NCI-H1694 (cell line): ENCODE measurements at places on chromosomes 4 and X.

DNA sequence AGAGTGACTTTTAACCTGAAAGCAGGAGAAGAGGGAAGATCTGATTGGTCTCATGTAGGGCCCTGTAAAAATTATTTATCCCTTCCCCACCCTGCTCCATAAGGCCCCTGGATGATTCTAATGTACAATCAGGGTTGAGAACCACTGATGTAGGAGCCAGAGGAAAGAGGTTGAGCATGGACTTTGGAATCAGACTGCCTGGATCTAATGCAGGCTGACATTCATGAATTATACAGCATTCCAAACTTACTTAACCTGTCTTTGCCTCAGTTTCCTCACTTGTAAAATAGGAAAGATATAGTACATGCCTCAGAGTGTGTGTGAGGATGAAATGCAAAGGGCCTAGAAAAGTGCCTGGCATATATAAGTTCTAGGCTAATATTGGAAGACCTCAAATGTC, 47.0 kb downstream of the STX18 start:
- no peak for DNase-seq

- DNase-seq, result peak; percentile 27
These were observed 37.7 kb upstream of the SLC16A2 start for GRCh38 chrX:74383611-74384010.

- DNase-seq, result no peak
These were observed 178.4 kb downstream of the MGST2 start for GRCh38 chr4:139844057-139844456.

GRCh38 chr4:174214101-174214878, 69.2 kb downstream of the FBXO8 start:
- DNase-seq, result no peak

DNA sequence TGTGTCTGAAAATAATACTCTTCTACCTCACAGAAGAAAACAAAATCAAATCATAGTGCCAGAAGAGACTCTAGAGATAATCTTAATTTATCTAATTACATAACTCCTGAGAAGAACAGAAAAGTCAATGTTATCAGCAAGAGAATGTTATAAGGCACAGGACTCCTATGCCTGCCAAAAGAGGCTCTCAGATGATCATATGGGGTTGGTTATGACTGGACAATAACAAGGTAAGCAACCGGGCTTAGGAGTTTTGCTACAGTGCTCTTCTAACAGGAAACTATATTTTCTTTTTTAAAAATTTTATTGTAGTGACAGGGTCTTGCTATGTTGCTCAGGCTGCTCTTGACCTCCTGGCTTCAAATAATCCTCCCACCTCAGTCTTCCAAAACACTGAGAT, 3.5 kb upstream of the C4orf17 start:
- DNase-seq, result no peak

GRCh38 chr4:77952457-77952856, 89.8 kb downstream of the MRPL1 start:
- no peak for DNase-seq

DNA sequence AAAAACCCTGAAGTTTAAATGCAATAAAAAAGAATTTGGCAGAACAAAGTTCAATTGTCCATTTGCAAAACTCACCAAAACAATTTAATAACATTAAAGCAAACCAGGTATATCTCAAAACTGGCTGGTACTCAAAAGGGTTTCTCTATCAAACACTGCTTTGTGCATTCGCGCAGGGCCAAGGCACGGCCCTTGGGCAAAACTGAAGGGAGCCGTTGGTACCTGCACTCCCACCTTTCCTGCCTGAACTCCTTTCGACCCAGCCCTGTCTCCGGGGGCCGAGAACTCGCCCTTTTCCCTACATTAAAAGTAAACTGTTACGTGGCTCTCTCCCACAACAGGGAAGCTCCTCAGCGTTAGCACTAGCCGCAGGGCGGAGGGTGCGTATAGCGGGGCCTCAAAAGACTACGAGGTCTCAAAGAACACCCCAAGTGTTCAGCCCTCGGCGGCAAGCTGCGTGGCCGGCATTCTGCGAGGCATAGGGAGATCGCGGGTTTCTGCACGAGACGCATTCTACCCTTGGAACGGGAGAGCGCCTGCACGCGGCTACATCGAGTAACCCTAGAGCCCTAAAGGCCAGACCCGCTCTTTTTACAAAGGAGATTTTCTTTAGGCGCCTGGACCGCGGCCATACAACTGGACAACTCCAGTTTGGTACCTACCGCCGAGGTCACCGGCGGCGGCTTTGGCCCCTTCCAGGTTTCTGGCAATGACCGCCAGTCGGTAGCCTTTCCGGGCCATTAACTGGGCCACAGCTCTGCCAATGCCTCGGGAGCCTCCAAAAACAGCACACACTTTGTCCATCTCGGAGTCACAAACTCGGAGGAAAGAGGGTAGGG, 550 bp downstream of the CBR4 start:
- no peak for DNase-seq

DNA sequence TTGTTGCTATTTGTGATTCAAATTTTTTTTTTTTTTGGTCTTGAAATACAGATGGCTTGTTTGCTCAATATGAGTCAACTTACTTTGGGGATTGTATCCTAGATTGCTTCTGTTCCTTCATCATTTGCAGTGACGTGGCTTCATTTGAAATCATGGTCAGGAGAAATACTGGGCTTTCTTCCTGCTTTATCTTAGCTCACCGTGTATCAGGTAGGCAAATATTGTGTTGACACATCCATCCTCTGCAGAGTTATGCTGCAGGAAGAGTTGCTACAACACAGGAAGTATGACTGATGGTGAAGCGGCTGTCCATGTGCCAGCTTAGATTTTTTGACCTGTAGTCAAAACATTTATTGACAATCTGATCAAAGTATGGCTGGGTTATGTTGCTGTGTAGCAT, 232.2 kb downstream of the C4orf33 start:
- DNase-seq, result no peak

DNA sequence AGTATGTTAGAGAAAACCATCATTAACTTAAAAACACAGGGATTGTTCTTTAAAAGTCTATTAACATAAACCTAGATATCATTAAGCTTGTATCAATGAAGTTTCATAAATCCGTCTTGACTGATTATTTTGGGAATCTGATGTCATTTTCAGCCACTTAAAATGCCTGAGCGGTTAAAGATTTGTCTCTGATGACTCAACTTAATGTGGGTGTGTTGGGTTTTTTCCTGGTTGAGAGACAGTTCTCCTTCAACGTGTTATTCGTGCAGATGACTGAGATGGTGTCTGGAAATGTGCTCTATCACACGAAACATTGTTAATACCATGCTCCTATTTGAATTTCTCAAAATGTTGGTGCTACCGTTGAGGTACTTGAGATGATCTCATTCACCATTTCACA, 227.3 kb upstream of the TENM3 start:
- no peak for DNase-seq

DNA sequence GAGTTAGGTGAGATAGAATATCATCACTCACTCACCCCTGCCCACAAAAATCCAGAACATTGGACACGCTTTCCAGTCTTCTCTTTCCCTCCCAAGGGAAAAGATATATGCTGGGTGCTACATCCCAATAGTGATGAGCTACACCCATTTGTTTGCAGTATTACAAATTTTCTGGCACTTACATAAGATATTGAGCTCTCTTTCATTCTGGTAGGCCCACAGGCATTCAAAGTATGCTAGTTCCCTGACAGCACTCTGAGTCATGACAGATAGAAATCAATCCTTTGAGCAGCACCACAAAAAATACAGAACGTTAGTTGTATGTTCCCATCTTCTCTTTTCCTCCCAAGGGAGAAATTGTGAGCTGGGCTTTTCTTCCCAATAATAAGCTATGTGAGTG, 477.6 kb upstream of the GRID2 start:
- DNase-seq, result no peak

GRCh38 chr4:158255727-158256324, 45.5 kb downstream of the TMEM144 start:
- peak; percentile 20 for DNase-seq

DNA sequence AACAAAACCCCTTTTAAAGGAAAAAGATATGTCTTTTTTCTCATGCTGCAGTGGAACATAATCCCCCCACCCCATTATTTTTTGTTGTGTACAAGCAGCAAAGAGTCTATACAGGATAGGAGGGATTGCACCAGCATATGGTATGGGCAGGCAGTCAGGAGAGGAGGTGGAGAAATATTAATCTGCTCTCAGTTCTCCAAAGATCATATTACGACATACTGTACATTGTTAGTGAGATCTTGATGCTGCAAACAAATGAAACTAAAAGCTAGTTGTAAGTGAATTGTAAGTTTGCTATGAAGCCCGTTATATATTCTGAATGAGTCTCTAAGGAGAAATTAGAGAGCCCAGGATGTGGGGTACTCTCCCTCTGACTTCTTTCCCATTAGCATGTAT, 75.3 kb downstream of the RAPGEF2 start:
- DNase-seq, result peak; percentile 22

DNA sequence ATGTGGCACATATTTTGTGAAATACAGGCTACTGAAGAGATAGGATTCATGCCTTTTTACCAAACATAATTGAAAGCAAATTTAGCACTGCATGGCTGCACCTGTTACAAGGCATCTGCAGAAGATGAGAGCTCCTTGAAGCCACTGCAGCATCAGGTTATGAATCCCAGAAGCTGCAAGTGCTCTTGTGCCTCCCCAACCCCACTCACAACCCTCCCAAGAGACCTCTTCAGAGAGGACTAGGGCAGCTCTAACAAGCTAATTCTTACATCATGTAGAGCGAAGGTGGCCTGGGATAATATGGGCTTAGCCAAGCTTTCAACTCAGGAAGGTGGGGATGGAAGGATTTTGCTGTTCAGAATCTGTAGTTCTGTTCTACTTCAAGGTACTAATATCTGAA, 27.2 kb downstream of the MFAP3L start:
- DNase-seq, result no peak

GRCh38 chrX:119573222-119573621, 1.1 kb upstream of the UBE2A start:
- DNase-seq, result no peak

GRCh38 chr4:66842026-66842723, 703.1 kb downstream of the CENPC start:
- DNase-seq, result no peak

DNA sequence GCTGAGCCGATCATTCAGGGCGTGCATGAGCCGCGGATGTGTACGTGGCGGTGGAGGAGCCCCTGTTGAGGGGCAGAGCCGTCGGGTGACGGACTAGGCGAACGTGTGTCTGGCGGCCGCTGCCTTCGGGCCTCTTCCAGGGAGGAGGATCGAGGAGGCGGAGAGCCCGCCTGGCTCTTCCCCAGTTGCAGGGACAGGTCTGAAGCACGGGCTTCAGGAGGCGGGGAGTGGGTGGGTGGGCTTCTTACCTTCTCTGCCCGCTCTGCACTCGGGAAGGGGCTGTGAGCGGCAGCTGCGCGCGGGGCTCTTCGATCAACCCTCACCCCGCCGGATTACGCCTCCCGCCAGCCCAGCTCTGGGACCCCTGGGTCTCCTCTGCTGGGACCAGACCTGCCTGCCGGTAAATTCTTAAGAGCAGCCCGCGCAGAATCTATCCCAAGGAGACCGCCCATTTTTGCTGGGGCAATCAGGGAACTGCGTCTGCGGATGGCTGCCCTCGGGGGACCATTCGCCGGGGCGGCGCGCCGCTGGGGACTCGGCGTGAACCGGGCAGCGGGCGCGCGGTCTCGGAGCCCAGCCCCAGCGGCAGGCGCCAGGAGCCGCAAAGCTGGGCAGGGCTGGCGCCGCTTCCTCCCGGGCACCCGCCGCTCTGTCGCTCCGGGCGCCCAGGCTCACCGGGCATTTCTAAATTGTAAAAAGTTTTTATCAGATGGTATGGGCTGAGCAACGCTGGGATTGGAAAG, 4.9 kb downstream of the PLAC8 start:
- peak; percentile 1 for DNase-seq

DNA sequence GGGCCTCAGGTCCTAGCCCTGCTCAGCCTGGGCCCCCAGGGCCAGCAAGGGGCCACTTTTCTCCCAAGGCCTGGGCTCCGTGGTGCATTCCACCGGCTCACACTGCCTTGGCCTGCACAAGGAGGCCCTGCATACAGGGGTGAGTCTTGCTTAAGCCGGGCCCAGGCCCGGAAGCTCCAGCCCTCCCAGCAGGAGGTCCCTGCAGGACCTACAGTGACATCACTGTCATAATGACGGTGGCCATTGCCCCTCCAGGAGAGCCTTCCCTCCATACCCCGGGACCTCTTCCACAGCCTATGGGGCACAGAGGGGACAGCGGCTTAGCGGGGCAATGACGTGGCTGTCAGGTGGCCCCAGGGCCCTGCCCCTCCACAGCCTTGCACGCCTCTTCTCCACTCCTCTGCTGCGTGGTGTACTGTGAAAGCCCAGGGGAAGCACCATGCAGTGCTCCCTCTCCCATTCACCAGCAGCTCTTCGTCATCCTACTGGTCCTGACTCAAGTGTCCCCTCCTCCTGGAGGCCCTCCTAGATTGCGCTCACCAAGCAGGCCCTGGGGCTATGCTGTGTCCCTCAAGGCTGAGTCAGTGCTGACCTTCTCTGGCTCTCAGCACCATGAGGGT, 32.3 kb upstream of the AFAP1 start:
- DNase-seq, result no peak

GRCh38 chr4:163109967-163110366, 56.7 kb downstream of the NAF1 start:
- DNase-seq, result no peak

- no peak for DNase-seq
These were observed 17.6 kb upstream of the PRPS1 start for GRCh38 chrX:107610667-107611066.

DNA sequence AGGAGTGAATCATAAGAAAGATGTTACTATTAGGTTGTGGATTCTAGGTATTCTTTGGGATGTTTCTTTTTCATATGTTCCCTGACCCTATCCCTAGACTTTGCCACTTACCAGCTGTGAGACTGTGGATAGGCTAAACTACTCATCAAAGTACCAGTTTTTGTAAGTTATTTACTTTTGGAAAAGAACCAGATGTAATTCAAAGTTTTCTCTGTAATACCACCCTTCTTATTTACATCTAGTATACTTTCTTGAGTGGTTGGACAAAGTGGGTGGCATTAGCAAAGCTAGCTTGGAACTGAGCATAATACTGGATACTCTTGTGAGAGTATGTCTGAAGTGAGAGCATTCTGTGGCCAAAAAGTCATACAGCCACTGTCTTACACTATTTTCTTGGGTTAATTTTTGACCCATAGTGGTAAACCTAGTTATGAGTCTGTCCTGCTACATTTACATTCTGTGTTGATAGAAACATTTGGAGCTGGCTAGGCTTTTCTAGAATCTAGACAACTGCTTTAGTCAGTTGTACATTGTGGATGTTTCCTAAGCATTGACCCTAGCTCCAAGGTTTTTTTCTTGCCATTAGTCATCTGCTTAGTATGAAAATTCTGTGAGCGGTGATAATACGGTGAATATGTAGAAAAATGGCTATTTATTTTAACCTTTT, 41.7 kb downstream of the KDM6A start:
- no peak for DNase-seq
